Brain microvascular endothelial cell (primary cell): ENCODE measurements at places on chromosomes 12 and 14.

GRCh38 chr12:122545855-122546254 is 18.8 kb downstream of the KNTC1 start:
- DNase-seq = no peak

DNA sequence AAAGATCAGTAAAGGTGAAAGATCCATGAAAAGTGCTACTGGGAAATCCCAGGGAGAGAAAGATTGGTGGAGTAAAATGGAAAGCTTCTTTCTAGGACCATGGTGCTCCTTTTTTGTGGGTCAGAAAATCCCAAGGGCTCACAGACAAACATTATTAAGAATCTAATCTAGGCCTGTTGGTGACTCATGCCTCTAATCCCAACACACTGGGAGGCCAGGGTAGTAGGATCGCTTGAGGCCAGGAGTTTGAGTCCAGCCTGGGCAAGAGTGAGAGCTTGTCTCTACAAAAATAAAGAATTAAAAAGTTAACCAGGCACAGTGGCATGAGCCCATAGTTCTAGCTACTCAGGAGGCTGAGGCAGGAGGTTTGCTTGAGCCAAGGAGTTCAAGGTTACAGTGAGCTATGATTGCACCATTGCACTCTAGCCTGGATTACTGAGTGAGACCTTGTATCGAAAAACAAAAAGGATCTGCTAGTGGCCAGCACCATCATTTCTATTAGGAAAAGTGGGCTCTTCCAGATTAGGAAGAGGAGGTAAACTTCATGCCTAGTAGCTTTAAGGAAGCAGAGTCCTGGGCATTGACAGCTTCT is 43.0 kb downstream of the TXNRD1 start:
- no peak for DNase-seq

GRCh38 chr12:92628476-92628875 is 74.3 kb upstream of the PLEKHG7 start:
- peak; percentile 20 for DNase-seq

DNA sequence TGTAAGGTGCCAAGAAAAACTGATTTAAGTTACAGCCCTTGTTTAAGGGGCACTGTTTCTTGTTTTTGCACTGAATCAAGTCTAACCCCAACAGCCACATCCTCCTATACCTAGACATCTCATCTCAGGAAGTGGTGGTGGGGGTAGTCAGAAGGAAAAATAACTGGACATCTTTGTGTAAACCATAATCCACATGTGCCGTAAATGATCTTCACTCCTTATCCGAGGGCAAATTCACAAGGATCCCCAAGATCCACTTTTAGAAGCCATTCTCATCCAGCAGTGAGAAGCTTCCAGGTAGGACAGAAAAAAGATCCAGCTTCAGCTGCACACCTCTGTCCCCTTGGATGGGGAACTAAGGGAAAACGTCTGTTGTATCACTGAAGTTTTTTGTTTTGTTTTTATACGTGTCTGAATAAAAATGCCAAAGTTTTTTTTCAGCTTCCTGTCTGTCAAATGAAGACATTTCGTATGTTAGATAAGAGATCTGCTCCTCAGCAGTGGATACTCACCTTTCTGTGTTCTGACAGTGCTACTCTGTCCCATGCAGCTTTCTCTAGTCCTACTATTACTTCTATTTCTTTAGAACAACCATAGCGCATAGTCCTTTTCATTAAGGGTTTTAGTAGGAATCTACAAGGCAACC is 1.2 kb upstream of the PA2G4 start:
- DNase-seq = no peak

DNA sequence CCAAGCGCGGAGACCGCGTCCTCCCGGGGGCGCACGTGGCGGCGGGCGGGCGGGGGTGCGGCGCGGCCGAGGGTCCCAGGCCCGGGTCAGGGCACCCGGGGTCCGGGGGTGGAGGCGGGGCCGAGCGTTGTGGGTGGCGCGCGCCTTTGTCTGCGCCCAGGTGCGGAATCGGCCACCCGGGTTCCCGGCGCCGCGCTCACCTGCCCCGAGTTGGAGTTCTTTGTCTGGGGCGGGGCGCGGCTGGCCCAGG is 50.1 kb downstream of the LRCOL1 start:
- no peak for DNase-seq
